Neural progenitor cell (in vitro differentiated cells): ENCODE measurements at places on chromosomes 3 and 15. TPM values are rescaled to one million over a fixed set of nuclear protein-coding genes. Genes with fewer than 3 reads are reported as not detected.
A peak's percentile ranks its signal among the peaks of the same experiment; 100 is the strongest.

DNA sequence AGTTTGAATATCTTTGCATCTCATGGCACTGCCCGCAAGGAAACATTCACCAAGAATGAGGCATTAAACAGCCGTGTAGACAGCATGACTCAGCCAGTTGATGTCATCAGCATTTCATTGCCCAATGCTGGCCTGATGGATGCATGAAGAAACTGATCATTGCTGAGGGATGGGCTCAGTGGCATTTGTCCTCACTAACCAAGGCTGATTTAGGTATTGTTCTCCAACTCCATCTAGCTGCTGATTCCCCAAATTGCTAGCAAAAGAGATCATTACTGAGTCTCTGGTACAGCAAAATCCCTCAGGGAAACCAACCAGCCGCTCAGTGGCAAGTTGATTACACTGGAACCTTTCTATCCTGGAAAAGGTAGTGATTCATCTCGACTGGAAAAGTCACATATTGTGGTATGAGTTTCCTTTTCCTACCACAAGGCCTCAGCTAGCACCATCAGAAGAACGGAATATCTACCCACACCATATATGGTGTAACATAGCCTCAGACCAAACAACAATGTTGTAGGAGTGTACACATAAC, 186.5 kb upstream of the GAP43 start:
- no peak overlapping the region for H3K27ac ChIP-seq
- H3K36me3 ChIP-seq = no peaks in the 10 kb centered on the region
- H3K27me3 ChIP-seq = no peaks in the 10 kb centered on the region
- no peak overlapping the region for H3K4me3 ChIP-seq
- DNase-seq = peak; percentile 18

DNA sequence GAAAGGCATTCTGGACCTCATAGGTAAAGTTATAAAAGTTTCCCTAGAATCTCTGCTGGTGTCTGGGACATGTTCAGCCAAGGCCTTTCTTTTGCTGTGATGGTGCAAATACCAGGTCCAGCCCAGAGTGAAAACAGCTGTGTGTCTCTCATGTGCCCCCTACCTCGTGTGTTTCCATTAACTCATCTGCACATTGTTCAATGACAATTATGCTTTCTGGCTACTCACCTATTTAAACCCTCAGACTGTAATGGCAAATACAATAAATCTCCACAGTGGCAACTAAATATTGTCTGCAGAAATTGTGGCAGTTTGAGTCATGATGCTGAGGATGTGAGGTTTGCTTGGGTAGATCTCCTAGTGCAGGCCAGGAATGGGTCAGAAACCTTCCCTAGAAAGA, 53.1 kb upstream of the GALNT15 start:
- no peak for DNase-seq
- H3K27me3 ChIP-seq = no peaks in the 10 kb centered on the region

Gene CPLX3
- total RNA-seq = not detected in 2 replicates

GRCh38 chr3:61297821-61298220, 46.6 kb upstream of the FHIT start:
- H3K4me3 ChIP-seq = no peak overlapping the region
- no peaks in the 10 kb centered on the region for H3K4me1 ChIP-seq
- H3K27me3 ChIP-seq = no peaks in the 10 kb centered on the region
- no peak overlapping the region for H3K27ac ChIP-seq
- H3K36me3 ChIP-seq = no peaks in the 10 kb centered on the region

DNA sequence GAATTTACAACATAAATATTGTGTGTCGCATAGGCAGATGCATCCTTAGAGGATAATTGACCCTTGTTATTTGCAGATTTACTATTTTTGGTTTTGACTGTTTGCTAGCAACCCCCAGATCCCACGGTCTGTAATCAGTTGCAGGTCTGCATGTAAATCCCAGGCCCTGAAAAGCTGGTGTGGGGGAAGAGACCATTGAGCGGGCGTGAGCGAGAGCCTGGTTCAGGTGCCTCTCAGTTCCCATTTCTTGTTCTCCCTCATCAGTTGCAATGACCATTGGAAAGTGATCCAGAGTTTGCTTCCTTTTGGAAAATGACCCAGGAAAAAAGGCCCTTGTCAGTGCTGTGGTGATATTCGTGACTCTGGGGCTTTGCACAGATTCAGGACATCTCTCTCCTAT, 238.9 kb downstream of the UACA start:
- H3K27ac ChIP-seq = no peak overlapping the region
- no peaks in the 10 kb centered on the region for H3K27me3 ChIP-seq
- H3K36me3 ChIP-seq = no peaks in the 10 kb centered on the region
- no peaks in the 10 kb centered on the region for H3K4me1 ChIP-seq
- DNase-seq = no peak
- no peak overlapping the region for H3K4me3 ChIP-seq

DNA sequence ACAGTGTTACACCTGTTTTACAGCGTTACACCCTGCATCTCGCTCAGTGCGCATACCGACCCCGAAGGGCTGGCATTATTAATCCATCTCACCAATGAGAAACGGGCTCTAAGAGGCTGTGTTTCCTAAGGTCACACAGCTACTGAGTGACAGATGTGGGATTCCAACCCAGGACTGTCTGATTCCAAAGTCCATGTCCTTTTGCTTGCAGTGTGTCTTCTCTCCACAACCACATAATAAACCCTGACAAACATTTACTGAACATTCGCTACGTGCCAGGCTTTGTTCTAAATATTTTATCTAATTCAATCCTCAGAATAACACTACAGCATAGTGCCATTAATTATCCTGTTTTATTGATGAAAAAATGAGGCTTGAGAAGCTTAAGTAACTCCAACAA, 79.1 kb downstream of the RAB11A start:
- no peak overlapping the region for H3K27ac ChIP-seq
- no peak overlapping the region for H3K4me3 ChIP-seq
- DNase-seq = no peak
- H3K36me3 ChIP-seq = no peaks in the 10 kb centered on the region
- no peaks in the 10 kb centered on the region for H3K27me3 ChIP-seq
- no peaks in the 10 kb centered on the region for H3K4me1 ChIP-seq

DNA sequence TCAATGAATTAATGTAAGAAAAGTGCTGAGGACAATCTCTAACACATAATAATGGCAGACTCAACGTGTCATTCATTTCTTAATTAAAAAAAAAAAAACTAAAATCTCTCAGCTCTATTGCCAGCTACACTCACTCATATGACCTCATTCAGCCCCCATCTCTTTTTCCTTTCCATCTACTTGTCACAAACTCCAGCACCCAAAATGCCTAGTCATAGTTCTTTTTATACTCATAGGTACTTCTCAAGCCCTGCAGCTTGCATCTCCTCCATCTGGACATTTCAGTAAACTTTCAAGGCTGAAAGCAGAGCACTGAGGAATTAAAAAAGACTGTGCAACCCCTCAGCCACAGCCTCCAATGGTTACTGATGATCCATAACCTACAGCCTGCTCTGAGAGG, 109.8 kb downstream of the PLCH1 start:
- H3K4me1 ChIP-seq = peaks cover 1% of the 10 kb centered on the region
- H3K27me3 ChIP-seq = no peaks in the 10 kb centered on the region
- H3K36me3 ChIP-seq = no peaks in the 10 kb centered on the region
- no peak overlapping the region for H3K4me3 ChIP-seq
- DNase-seq = no peak

- no peaks in the 10 kb centered on the region for H3K4me1 ChIP-seq
- no peaks in the 10 kb centered on the region for H3K36me3 ChIP-seq
- no peak overlapping the region for H3K27ac ChIP-seq
- no peaks in the 10 kb centered on the region for H3K27me3 ChIP-seq
These were observed 98.9 kb upstream of the PIAS1 start for GRCh38 chr15:67955252-67955651.

Gene ZMYND10
- total RNA-seq = 0.37 and 1.7 TPM in 2 replicates

Gene TRIM42
- not detected in 2 replicates for total RNA-seq

GRCh38 chr3:170982733-170983132, 43.8 kb downstream of the SLC2A2 start:
- no peaks in the 10 kb centered on the region for H3K4me1 ChIP-seq
- H3K27me3 ChIP-seq = no peaks in the 10 kb centered on the region
- no peak for DNase-seq
- H3K36me3 ChIP-seq = no peaks in the 10 kb centered on the region
- H3K27ac ChIP-seq = no peak overlapping the region
- H3K4me3 ChIP-seq = no peak overlapping the region

GRCh38 chr15:75921732-75922703, 18.3 kb downstream of the FBXO22 start:
- H3K36me3 ChIP-seq = peaks cover 3% of the 10 kb centered on the region
- no peak overlapping the region for H3K4me3 ChIP-seq
- peak; percentile 67 for DNase-seq
- no peaks in the 10 kb centered on the region for H3K27me3 ChIP-seq

GRCh38 chr3:173970281-173970680, 572.7 kb downstream of the NLGN1 start:
- no peak overlapping the region for H3K4me3 ChIP-seq
- H3K36me3 ChIP-seq = no peaks in the 10 kb centered on the region
- no peaks in the 10 kb centered on the region for H3K27me3 ChIP-seq
- H3K4me1 ChIP-seq = no peaks in the 10 kb centered on the region

DNA sequence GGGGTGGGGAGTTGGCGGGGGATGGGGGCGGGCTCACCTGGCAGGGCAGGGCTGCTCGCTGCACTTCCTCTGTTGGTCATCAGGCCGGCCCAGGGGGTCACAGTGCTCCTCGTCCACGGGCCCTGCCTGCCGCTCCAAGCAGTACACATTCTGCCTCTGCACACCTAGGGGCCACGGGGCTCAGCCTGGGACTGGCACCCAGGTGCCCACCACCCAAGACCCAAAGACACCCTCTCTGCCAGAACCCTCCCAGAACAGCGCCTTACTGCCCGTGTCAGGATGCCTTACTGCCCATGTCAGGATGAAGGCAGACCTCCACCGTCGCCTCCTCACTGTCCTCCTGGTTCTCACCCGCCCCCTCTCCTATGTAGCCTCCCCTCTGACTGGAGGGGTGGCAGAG, 43.2 kb downstream of the ADAMTS7 start:
- no peaks in the 10 kb centered on the region for H3K27me3 ChIP-seq
- peaks cover 7% of the 10 kb centered on the region for H3K4me1 ChIP-seq
- no peak overlapping the region for H3K4me3 ChIP-seq
- no peak overlapping the region for H3K27ac ChIP-seq
- no peak for DNase-seq
- no peaks in the 10 kb centered on the region for H3K36me3 ChIP-seq

DNA sequence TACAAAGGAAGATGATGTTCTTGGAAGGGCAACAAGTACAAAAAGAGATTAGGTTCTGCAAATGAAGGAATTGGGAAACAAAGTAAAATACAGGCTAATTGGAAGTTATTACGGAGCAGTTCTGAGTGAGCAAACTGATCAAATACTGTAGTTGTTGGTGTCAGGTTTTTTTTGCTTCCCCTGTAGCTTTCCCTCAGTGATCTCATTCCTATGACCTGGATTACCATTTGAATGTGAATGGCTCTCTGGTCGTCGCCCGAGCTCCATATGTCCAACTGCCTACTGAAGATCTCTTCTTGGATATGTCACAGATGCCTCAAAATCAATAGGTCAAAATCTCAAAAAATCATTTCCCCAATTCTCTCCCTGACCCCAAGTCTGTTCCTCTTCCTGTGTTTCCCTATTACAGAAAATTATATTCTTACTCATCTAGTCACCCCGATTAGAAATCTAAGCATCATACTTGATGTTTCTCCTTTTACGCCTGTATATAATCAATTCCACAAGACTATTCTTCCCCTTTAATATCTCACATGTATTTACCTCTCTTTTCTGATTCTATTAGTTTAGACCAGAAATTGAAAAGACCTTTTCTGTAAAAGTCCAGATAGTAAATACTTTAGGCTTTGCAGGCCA, 29.0 kb downstream of the GOLM2 start:
- no peaks in the 10 kb centered on the region for H3K36me3 ChIP-seq
- H3K4me3 ChIP-seq = no peak overlapping the region
- peaks cover 6% of the 10 kb centered on the region for H3K4me1 ChIP-seq
- no peak overlapping the region for H3K27ac ChIP-seq
- no peaks in the 10 kb centered on the region for H3K27me3 ChIP-seq

DNA sequence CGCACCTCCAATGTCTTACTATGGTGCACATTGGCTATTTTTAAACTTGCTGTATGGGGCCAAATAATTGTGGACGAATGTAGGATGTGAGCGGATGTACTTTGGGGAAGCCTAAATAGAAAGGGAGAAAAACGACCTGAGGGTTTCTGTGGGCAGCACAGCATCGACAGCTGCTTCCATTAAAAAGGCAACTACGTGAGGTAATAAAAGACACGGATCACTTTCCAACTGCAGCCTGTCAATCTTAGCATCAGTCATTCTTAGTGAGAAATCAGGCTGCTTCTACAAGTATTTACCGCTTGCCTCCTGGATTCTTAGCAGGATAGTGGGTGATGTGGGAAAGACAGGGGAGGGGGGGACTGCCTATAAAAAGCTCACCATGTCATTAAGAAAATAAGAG, 186.7 kb upstream of the SLC2A2 start:
- no peak for DNase-seq
- H3K27ac ChIP-seq = no peak overlapping the region
- H3K36me3 ChIP-seq = no peaks in the 10 kb centered on the region
- H3K4me3 ChIP-seq = no peak overlapping the region
- no peaks in the 10 kb centered on the region for H3K4me1 ChIP-seq

Gene SCAANT1
- not detected in 2 replicates for total RNA-seq

GRCh38 chr3:154242766-154243165, 81.5 kb downstream of the DHX36 start:
- no peak overlapping the region for H3K27ac ChIP-seq
- no peaks in the 10 kb centered on the region for H3K27me3 ChIP-seq
- DNase-seq = peak; percentile 22
- no peaks in the 10 kb centered on the region for H3K36me3 ChIP-seq
- H3K4me1 ChIP-seq = peaks cover 23% of the 10 kb centered on the region

GRCh38 chr3:194931347-194931746, 245.7 kb downstream of the FAM43A start:
- no peaks in the 10 kb centered on the region for H3K36me3 ChIP-seq
- no peaks in the 10 kb centered on the region for H3K4me1 ChIP-seq
- no peaks in the 10 kb centered on the region for H3K27me3 ChIP-seq
- H3K27ac ChIP-seq = no peak overlapping the region
- no peak overlapping the region for H3K4me3 ChIP-seq
- no peak for DNase-seq

DNA sequence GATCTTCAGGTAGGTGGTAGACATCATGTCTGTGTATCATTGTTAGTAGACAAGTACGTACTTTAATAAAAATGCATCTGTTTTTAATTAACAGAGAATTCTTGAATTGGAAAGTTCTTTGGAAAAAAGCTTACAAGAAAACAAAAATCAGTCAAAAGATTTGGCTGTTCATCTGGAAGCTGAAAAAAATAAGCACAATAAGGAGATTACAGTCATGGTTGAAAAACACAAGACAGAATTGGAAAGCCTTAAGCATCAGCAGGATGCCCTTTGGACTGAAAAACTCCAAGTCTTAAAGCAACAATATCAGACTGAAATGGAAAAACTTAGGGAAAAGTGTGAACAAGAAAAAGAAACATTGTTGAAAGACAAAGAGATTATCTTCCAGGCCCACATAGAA, 149.1 kb upstream of the LRRFIP2 start:
- H3K36me3 ChIP-seq = peaks cover 11% of the 10 kb centered on the region
- H3K4me1 ChIP-seq = peaks cover 16% of the 10 kb centered on the region
- H3K27me3 ChIP-seq = no peaks in the 10 kb centered on the region
- H3K4me3 ChIP-seq = no peak overlapping the region
- no peak overlapping the region for H3K27ac ChIP-seq
